Stimulated activated CD4-positive, alpha-beta T cell treated with anti-CD3 and anti-CD28 coated beads, Interleukin-1b, Interleukin-23, amount 100 ng/mL, for 1 hour (primary cell): ENCODE measurements at places on chromosomes 5 and 9.

DNA sequence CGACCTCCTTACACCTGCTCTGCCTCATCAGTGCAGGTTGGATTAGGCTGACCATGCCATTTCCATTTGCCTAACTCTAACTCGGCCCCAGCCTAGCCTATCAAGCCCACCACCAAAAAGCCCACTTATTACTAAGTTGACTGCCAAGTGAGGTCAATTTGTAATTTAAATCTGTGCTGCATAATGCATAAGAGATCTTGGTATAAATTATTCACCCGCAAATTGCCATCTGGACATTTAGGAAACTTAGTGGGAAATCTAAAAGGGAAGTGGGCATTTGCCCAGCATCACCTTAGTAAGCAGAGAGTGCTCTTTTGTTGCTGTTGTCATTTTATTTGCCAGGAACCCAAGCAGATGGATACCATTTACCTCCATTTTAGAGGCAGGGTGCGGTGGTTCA is 143.0 kb downstream of the SPOCK1 start:
- no peak for DNase-seq

DNA sequence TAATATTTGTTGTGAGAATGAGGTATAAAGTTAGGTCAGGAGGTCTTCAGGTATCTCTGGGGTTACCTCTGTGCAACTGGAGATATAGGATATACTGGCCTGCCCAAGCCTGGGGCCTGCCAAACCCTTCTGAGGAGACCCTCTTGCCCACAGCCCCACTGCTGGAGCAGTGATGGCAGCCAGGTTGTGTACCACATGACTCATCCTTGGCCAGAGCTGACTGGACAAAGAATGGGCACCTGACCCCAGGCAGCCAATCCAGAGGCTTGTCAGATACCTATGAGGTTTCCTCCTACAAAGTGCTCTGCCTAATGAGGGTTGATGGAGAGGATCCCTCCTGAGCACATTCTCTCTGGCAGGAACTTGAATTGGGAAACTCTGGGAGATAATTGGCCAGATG is 56.1 kb upstream of the TBC1D2 start:
- no peak for DNase-seq

- no peak for DNase-seq
These were observed 147.4 kb upstream of the KLF9 start for GRCh38 chr9:70561786-70562395.

DNA sequence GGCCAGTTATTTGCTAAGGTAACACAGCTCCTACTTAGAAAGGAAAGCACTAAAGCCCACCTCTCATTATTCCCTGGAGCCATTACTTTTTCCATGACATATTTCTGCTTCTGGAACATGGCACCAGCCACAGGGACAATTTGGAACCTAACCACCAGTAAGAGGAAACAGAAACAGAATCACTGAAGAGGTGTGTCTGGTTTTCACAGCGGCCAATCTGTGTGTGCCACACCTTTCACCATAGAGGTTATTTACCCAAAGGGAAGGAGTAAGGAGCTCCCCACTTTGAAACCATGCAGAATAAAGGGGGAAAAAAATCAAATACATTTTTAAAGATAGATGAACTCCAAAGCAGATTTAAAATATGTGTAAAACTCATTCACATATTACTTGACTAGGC is 21.1 kb downstream of the PRUNE2 start:
- no peak for DNase-seq

DNA sequence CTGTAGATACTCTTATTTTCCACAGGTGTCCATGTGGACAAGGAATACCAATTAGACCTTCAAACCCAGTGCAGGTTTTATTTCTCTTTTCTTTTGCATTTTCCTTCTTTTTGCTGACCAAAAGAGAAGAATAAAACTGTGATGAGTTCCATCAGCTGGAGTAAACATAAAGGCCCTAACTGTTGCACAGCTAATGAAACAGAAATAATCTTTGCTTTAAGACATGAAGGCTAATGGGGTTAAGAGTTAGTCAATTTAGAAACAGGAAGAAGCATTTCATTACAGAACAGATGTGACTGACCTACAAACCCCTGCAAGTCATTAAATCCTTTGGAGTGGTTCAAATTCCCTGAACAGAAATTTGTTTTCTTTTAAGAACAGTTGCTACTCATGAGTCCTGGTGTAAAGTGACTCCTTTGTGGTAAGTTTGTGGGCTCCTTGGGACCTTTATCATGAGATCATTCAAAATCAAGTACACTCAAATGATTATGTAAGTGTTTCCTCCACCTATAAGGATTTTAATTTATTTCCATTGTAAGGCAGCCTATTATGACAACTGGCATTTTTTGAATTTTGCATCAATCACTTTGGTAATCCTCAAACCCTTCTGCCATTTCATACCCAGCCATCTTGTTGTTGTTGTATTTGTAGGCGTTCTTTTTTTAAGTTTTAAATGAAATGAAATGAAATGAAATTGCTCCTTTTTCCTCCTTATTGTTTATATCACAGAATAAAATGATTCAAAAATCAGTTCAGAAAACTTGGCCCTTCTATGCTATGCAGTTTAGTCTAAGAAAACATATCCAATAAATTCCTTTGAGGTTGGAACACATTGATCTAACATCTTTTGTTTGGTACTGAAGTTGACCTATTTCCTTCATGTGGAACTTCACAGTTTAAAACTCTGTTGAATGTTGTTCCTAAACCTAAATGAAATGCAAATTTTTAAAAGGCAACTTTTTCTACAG is 1.3 kb downstream of the MINAR2 start:
- no peak for DNase-seq

DNA sequence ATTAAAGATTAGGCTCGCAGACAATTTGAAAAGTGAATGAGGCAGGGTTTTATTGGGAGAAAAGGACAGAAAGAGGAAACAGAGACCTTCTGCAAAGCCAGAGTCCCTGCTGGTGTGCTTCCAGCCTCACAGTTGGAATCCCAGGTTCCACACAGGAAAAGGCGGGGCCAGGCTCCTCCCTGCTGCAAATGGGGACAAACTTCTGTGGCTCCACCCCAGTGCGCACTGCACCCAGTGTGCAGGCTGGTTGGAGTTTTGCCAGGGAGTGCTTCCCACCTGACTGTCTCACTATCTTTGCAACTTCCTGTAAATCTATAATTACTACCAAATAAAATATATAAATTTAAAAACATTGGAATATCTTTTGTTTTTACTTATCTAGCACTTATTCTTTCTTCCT is 386.0 kb upstream of the GRIN3A start:
- DNase-seq, result no peak
